ENCODE measurements at places on chromosomes 3 and 15.

GRCh38 chr3:108001457-108001856, 89.4 kb downstream of the CD47 start:
- DNase-seq, result no peak

GRCh38 chr3:52197499-52197841, 490 bp upstream of the ALAS1 start:
- no peak for DNase-seq

GRCh38 chr15:90820481-90820880, 47.9 kb upstream of the FURIN start:
- no peak for DNase-seq

DNA sequence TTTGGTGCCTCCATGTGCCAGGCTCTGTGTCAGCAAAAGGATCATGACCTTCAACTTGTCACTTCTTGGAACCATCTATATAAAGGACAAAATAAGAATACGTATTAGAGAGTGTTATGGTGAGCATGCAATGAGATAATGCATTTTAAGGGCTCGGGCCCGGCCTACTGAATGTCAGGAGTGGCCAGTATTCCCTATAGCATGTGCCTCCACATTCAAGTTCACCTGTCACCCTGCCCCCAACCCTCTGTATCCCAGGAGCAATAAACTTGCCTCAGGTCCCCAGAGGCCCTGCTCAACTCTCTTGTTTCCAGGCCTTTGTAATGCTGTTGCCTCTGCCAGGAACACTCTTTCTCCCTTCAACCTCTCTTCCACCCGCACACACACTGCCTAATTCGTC, 90.2 kb upstream of the SLC6A11 start:
- no peak for DNase-seq

DNA sequence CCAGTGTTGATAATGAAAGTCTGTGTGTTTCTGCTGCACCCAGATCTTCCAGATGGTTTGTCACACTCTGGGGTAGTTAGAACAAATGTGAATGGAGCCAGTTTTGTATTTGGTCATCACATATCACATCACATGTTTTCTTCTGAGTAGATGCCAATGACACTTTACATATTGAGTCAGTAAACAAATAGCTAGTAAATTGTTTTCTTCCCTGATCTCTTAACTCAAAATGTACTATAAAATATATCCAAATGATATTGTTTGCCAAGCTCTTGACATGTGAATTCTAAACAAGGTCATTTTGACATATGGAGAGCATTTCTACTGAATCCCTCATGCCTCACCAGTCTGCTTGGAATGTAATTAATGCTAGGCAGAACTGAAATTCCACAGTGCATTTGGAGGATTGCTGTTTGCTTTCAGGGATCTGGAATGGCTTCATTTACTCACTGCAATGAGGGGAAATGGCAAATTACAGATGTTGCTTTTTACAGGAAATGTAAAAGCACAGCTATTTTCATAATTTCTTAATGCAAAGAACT, 45.0 kb downstream of the PDHB start:
- DNase-seq, result no peak

- DNase-seq, result no peak
These were observed 21.8 kb downstream of the FBXO22 start for GRCh38 chr15:75925440-75925839.

GRCh38 chr3:196650740-196651311, 11.3 kb downstream of the NRROS start:
- no peak for DNase-seq

- no peak for DNase-seq
These were observed 161.1 kb downstream of the CLSTN2 start for GRCh38 chr3:140096037-140096436.

GRCh38 chr15:90419206-90419605, 31.2 kb downstream of the IQGAP1 start:
- DNase-seq, result peak; percentile 22

GRCh38 chr3:148459931-148460513, 237.7 kb upstream of the AGTR1 start:
- no peak for DNase-seq

GRCh38 chr3:44952689-44953088, 23.3 kb downstream of the ZDHHC3 start:
- DNase-seq, result no peak

DNA sequence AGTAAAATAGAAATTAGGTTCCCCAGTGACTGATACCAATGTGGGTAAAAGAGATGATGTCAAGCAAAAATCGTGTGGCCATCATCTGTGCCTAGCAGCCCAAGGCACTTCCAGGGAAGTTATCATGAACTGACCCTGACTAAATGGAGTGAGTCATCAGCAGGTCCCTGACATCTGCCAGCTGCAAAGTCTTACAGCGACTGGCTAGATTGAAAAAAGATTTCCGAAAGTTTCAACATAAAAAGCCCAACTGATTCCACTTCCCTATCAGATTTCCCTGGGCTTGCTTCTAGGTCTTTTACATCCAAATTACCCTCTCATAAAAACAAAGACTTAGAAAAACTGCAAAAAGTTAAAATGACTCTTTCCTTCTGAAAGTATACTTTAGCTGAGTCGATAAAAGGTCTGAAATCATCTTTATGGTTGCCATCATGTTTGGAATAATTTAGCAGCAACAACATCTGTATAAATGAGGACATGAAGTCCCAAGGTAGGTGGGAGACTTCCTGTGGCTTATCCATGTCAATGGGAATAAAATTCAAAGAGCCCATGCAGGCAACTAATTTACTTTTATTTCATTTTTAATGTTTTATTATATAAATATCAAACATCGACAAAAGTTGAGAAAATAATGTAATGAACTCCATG, 342.8 kb downstream of the ERC2 start:
- DNase-seq, result no peak

GRCh38 chr3:96843505-96844203, 29.3 kb downstream of the EPHA6 start:
- DNase-seq, result no peak

DNA sequence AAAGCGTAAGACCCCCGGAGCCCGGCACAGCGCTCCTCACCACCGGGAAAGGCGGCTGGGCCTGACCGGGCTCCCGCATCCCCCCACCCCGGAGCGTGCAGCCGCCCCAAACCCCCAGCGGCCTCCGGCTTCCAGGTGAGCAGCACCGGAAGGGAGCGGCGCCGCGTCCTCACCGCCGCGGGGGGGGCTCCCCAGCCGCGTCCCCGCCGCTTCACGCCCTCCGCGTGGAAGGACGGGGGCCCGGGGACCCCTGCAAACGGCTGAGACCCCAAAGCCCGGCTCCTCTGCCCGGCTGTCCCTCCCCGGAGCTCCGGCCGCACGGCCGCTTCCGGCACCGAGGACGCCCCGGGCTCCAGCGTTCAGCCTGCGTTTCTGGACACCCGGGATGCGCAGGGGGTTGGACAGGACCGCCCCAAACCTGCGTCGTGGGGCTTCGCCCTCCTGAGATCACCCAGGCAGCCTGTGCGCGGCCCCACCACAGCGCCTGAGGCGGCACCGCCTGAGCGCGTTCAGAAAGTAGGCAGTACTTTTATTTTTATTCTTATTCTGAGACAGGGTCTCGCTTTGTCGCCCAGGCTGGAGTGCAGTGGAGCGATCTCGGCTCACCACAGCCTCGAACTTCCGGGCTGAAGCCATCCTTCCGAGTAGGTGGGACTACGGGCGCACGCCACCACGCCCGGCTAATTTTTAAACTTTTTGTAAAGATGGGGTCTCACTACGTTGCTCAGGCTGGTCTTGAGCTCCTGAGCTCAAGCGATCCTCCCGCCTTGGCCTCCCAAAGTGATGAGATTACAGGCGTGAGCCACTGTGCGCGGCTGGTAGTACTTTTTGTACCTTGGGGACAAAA, 51.6 kb upstream of the BLM start:
- DNase-seq, result no peak

DNA sequence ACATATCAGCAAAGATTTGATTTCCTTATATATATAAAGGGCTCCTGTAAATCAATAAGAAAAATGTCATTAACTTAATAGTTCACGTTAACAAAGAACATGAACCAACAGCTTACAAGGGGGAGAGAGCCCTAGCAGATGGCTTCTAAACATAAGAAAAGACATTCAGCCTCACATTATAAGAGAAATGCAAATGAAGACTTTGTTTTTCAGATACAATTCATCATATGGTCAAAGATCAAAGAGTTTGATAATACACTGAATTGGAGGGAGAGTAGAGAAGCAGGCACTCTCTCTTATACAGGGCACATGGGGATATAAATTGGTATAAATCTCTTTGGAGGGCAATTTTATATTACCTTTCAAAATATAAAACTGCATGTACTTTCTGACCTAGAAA, 21.1 kb downstream of the RBP2 start:
- no peak for DNase-seq

- no peak for DNase-seq
These were observed 129.3 kb downstream of the RBMS3 start for GRCh38 chr3:29410220-29410619.

DNA sequence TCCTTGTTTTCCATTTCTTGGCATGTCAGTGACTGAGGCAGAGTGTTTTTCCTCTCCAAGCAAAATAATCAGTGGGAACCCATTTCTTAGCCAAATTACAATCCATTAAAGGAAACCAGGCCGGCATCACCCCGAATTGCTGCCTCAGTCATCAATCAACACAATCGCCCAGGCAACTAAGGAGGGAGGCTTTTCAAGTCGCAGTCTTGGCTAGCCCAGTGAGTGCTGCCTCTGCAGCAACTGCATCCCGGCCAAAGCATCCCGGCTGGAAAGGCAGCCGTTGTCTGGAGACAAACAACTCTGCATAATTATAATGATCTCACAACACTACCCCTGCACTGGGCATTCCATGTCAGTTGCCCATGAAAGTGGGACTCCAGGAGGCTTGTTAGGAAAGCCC, 213.5 kb upstream of the PRICKLE2 start:
- DNase-seq, result no peak

DNA sequence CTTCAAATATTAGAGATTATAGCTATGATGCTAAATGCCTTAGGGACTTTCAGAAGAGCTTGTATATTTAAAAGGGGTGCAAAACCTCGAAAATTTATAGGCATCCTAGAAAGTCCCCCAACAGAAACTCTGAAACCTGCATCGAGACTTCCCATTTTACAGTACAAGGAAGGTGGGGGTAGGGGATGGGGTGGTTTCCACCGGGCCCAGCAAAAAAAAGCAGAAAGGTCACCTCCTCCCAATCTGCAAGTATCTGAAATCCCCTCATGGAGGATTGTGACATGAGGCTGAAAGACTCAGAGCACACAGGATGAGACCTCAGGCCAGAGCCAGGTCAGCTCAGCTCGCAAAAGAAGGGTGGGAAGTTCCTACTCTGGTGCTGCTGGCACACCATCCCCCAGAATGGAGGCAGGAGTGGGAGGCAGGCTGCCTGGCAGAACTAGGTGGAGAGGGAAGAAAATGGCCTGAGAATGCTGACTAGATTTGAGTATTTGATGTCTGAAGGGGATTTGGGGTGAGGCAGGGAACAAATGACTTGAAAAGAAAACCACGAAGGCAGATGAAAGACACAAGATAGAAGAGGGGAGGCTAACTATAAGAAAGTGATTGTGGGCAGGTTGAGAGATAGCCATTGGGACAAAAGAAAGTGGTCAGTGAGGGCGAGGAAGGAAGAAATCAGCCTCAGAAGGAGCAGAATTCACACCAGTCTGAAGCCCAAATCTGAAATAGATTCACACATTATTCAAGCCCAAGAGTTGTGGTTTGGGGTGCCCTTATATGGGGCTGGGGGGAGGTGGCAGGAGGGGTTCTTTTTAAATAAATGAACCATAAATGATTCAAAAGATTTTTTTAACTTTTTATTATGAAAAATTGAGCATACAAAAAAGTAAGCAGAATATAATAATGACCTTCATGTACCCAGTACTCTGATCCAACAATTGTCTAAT, 22.5 kb upstream of the TSC22D2 start:
- DNase-seq, result no peak

DNA sequence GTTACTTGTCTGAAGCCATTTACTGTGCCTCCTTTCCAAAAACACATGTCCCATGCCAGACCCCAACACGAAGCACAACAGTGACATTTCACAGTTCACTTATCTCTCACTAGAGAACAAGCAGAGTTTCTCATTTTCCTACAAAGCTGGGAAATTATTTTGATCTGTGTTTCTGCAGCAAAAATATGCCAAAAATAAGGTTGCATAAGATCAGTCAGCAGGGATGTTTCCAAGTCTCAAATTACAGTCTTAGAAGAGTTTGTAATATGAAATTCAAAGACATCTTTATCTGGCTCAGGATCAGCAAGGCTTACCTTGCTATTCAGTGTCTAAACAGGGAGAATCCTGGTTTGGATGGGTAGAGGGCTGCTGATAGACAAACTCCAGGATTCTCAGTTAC, 75.5 kb downstream of the GJD2 start:
- no peak for DNase-seq

DNA sequence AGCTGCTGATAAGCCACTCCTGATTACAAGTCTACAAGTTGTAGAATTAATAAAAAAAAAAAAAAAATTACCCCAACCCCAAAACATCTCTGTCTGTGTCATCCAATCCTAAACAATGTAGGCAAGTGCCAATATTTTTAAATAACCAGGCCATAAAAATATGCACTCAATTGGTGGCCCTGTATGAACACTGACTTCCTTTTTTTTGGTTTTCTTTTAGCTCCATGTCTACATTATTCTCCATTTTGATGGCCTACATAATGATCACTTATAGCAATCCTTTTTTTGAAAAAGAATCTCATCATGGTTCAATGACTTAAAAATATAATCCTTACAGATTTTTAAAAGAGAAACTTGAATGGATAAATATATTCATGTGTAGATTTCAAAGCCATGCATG, 72.1 kb downstream of the FOXP1 start:
- no peak for DNase-seq

Data from CD4-positive, alpha-beta T cell treated with Interleukin-15 for 4 hours (primary cell).